Brain microvascular endothelial cell (primary cell): ENCODE measurements at places on chromosomes 3 and 15.

GRCh38 chr3:14152233-14152962 lies 26.0 kb downstream of the XPC start:
- DNase-seq = no peak

DNA sequence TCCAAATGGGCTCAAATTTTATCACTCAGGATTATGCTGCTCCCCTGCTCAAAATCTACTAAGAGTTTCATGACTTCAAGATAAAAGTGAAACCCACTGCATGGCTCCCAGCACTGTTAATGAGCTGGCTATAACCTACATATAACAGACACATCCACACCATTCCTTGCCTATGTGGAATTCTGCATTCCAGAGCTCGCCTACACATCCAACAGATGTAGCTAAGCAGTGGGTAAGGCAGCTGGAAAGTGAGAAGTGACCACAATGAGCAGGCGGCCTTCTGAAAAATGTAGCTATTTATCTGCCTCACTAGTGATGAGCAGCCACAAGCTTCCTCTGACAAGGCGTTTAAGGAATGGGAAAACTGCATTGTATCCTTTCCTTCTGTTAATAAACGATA lies 92.0 kb upstream of the TRIM42 start:
- peak; percentile 82 for DNase-seq

- DNase-seq = no peak
Observed at GRCh38 chr3:37526511-37526910, 335.2 kb upstream of the CTDSPL start.

- DNase-seq = peak; percentile 48
Observed at GRCh38 chr3:135982922-135983581, 17.5 kb downstream of the PPP2R3A start.

DNA sequence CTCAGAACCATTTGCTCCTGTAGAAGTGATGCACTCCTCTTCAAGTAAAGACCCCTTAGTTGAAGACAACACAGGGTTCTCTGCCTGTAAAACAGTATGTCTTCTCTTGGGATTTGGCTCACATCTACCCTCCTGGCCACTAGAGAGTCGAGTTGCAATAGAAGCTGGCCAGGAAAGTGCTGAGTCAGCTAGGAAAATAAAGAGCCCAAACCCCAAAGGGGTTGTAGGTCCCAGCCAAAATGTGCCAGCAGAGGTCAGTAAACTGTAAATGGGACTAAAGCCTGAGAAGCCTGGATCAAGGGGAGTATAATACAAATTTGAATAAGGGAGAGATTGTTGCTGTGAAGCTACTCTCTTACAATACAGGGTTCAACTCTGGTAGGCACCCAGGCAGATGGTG lies 37.2 kb upstream of the THBS1 start:
- DNase-seq = no peak
